ENCODE measurements at places on chromosomes 12 and 14. TPM values are rescaled to one million over a fixed set of nuclear protein-coding genes. Genes with fewer than 3 reads are reported as not detected.

The GPR68 gene
- total RNA-seq: 13.3 TPM

The TMEM229B gene
- total RNA-seq: 1.0 TPM

The SERPINA5 gene
- total RNA-seq: not detected

The KRT72 gene
- total RNA-seq: not detected

The KLRD1 gene
- total RNA-seq: under 0.01 TPM

The TMTC1 gene
- total RNA-seq: 83.5 TPM

The PAX9 gene
- 0.09 TPM for total RNA-seq

The DAD1 gene
- 221 TPM for total RNA-seq

The KRT2 gene
- not detected for total RNA-seq

The PNMA1 gene
- total RNA-seq: 9.0 TPM

The B4GALNT1 gene
- total RNA-seq: 0.55 TPM

The PRR4 gene
- total RNA-seq: 0.37 TPM

The INHBC gene
- not detected for total RNA-seq

The GPR84 gene
- not detected for total RNA-seq

The LRRIQ1 gene
- total RNA-seq: 0.14 TPM

The PAPOLA gene
- total RNA-seq: 76.8 TPM

The DDX11 gene
- total RNA-seq: 5.5 TPM

The UBR7 gene
- total RNA-seq: 18.2 TPM

The SLC2A14 gene
- not detected for total RNA-seq

The PGF gene
- total RNA-seq: 3.5 TPM

The TAS2R7 gene
- total RNA-seq: not detected

The KLRG1 gene
- total RNA-seq: 0.65 TPM

The HSP90AA1 gene
- 160 TPM for total RNA-seq

The ITGB7 gene
- 0.37 TPM for total RNA-seq

The OR4E2 gene
- total RNA-seq: not detected

The ACTN1 gene
- 312 TPM for total RNA-seq

The TSHR gene
- not detected for total RNA-seq

The OLR1 gene
- 3.1 TPM for total RNA-seq
